ENCODE measurements at places on chromosomes 13 and 19.

GRCh38 chr13:33283195-33283911 is 2.2 kb downstream of the STARD13 start:
- DNase-seq, result no peak

DNA sequence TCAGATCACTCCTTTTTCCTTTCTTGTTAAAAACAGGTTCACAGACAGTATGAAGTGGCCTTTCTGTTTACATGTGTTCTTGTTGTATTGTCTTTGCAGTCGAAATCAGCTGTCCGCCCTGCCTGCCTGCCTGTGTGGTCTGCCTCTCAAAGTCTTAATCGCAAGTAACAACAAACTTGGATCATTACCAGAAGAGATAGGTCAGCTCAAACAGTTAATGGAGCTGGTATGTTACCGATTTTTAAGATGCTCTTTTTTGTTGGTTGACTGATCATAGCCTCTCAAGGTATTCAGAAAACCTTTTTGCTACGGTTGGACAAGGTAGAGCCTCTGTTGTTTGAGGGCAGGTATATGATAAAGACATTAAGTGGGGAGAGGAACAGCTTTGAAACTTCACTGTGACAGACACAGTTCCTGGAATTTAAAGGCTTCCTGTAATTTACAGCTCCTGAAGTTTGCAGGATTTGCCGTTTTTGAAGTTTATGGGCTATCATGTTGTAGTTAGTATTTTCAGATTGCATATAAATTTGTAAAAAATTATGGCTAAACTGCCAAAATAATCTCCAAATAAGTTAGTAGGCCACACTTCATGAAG is 116.1 kb downstream of the LRCH1 start:
- DNase-seq, result no peak

GRCh38 chr13:28161370-28161769 is 23.0 kb downstream of the PAN3 start:
- no peak for DNase-seq

GRCh38 chr13:109010912-109011311 is 381.5 kb downstream of the MYO16 start:
- DNase-seq, result no peak

DNA sequence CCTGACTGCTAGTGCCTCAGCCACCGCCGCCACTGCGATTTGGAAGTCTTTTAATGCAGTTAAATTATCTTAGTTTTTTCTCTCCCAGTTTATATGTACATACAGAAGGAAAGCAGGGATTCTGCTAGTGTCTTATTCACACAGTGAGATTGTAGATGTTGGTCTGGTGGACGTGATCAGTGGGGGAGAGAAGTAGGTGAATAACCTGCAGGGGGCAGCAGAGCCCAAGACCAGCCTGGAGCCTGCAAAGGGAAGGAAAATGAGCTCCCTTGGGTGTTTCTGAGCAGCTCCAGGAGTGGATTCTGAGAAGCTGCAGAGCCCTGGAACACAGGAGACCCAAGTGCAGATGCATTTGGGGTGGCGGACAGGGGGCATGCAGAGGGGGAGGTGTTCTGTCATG is 26.3 kb downstream of the ZNF844 start:
- DNase-seq, result peak; percentile 55

DNA sequence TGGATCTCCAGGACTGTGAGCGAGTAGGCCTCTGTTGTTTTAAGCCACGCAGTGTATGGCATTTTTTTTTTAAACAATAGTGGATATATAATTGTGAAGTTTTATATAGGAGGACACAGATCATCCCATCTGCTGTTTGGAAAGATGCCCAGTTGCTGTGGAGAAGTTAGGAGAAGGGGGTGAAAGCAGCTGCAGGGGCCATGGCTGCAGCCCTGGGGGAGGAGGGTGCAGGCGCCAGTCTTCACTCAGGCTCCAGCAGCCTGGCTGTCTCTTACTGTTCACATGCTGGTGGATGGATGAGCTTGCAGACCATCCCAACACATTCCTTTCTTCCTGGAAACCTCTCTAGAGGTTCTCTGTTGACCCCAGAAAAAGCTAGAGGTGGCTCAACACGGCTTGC is 242.3 kb downstream of the TEX29 start:
- DNase-seq, result no peak

DNA sequence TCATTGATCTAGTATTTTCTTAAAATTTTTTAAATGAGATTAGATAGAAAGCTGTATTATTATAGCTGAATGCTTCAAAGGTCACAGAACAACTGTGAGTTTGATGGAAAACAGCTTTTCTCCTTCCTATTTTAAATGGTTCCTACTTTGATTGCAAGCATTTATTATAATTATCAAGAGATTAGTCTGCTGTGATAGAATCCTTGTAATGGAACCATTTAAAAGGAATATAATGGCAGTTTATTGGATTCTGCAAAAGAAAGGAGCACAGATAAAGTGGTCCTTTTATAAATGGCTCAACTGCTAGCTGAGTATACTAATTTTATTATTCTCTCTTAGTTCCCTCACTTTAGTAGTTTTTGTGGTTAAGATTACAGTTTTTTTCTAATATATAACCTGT is 87.0 kb downstream of the MAB21L1 start:
- DNase-seq, result no peak

- DNase-seq, result no peak
Measured at GRCh38 chr13:23632741-23633140, 62.5 kb downstream of the TNFRSF19 start.
